ENCODE measurements at places on chromosomes 7 and 10. TPM values are rescaled to one million over a fixed set of nuclear protein-coding genes. Genes with fewer than 3 reads are reported as not detected.

The NEURL1 gene
- under 0.01 TPM for total RNA-seq

GRCh38 chr7:31204071-31204470 is 136.5 kb downstream of the NEUROD6 start:
- no peak overlapping the region for H3K4me3 ChIP-seq
- H3K4me1 ChIP-seq = no peaks in the 10 kb centered on the region
- DNase-seq = no peak
- no peaks in the 10 kb centered on the region for H3K27me3 ChIP-seq
- no peak overlapping the region for H3K27ac ChIP-seq

DNA sequence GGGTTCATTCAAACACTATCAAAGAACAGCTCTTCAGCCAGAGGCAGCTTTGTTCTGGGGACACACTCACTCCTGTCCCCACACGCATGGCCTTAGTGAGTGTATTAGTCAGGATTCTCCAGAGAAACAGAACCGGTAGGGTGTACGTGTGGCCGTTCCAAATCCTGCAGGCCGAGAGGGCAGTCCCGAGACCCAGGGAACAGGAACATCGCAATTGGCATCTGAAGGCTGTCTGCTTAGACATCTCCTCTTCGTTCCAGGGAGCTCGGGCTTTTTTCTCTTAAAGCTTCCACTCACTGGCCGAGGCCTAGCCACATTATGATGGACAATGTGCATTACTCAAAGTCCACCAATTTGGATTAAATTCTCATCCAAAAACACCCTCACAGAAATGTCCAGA is 523.3 kb downstream of the GLRX3 start:
- DNase-seq = peak; percentile 59
- no peaks in the 10 kb centered on the region for H3K4me1 ChIP-seq
- no peaks in the 10 kb centered on the region for H3K36me3 ChIP-seq
- no peak overlapping the region for H3K27ac ChIP-seq

GRCh38 chr10:63286340-63286739 is 153.2 kb downstream of the NRBF2 start:
- H3K4me1 ChIP-seq = peaks cover 9% of the 10 kb centered on the region
- H3K36me3 ChIP-seq = no peaks in the 10 kb centered on the region
- DNase-seq = no peak
- H3K4me3 ChIP-seq = no peak overlapping the region
- H3K27ac ChIP-seq = no peak overlapping the region
- H3K27me3 ChIP-seq = no peaks in the 10 kb centered on the region

DNA sequence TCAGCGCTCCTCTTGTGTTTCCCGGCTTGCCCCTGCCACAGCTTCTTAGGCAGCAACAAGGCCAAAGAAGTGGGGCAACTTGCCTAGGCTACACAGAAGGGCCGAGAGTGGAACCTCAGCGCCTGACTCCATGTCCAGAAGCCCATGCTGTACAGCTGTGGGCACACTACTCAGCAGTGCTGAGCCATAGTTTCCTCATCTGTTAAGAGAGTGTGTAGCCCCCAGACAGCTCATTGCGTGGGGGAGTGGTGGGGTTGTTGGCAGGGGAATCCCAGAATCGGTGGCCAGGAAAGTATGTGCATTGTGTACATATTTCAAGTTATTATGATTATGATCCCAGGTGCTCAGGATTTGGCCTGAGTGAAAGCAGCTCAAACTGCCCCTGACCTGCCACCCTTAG is 96.2 kb downstream of the CDH23 start:
- H3K36me3 ChIP-seq = no peaks in the 10 kb centered on the region
- no peaks in the 10 kb centered on the region for H3K4me1 ChIP-seq
- no peak overlapping the region for H3K4me3 ChIP-seq
- DNase-seq = no peak
